Esophagus mucosa (tissue), 1 donor: ENCODE measurements at places on chromosomes 13 and 19.

DNA sequence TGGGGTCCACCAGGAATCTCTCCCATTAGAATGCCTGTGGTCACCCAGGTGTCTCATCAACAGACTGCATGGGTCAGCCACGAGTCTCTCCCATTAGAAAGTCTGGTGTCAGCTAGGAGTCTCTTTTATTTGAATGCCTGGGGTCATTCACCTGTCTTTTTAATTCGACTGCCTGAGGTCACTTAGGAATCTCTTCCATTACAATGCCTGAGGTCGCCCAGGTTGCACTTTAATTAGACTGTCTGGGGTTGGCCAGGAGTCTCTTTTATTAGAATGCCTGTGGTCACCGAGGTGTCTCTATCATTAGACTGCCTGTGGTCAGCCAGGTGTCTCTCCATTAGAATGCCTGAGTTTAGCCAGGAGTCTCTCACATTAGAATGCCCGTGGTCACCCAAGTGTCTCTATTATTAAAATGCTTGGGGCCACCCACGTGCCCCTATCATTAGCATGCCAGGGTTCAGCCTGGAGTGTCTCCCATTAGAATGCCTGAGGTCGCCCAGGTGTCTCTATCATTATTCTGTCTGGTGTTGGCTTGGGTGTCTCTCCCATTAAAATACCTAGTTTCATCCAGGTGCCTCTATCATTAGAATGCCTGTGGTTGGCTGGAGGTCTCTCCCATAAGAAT, 1474.3 kb downstream of the UQCRFS1 start:
- no peak for ATAC-seq

GRCh38 chr13:52016296-52016695, 4.1 kb downstream of the ALG11 start:
- ATAC-seq = no peak

DNA sequence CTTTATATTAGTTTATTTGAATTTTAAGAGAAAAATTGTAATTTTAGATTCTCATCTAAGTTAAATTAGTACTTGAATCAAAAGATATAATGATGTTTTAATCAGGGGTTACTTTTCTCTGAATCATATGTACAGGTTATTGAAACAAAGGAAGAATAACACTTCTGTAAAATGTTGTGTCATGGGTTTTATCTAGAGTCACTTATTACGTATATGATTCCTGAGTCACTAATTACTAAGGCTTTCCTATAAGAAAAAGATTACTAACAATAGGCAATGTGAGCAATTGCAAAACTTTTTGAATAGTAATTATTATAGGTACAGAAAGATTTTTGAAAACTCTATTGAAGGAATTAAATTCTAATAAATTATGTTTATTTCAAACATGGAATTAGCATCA, 99.2 kb upstream of the KLF5 start:
- peak; percentile 96 for ATAC-seq

DNA sequence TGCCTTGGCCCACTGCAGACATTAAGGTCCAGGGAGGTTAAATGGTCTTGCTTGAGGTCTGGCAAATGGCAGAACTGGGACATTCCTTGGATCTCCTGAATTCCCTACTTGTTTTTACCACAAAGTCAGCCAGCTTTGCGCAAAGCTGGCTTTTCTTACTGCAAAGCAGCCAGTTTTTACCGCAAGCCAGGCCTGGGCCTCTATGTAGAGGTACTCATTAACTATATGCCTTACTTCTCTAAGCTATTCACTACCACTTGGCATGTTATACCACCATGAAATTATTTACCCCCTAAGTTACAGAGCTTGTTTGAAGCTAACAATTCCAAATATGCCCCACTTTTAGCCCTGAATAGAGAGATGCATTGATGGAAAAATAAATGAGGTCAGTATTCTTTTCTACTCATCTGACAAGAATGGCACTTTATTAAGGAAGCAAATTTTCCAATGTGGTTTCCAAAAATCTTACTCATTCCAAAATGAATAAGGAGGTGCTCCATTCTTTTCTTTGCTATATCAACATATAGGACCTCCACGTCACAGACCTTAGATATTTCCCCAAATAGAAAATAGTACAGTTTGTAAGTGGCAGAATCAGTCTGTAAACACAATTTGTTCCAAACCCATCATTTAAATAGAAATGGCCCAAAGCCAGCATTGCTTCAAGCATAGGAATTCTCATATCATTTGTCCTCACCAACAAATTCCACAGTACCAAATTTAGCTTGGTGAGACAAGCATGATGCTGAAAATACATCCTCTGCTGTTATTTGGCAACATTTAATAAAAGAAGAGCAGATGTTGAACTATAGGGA, 143.9 kb upstream of the TSC22D1 start:
- ATAC-seq = no peak

GRCh38 chr19:16946951-16947940, 58.4 kb downstream of the F2RL3 start:
- ATAC-seq = no peak

DNA sequence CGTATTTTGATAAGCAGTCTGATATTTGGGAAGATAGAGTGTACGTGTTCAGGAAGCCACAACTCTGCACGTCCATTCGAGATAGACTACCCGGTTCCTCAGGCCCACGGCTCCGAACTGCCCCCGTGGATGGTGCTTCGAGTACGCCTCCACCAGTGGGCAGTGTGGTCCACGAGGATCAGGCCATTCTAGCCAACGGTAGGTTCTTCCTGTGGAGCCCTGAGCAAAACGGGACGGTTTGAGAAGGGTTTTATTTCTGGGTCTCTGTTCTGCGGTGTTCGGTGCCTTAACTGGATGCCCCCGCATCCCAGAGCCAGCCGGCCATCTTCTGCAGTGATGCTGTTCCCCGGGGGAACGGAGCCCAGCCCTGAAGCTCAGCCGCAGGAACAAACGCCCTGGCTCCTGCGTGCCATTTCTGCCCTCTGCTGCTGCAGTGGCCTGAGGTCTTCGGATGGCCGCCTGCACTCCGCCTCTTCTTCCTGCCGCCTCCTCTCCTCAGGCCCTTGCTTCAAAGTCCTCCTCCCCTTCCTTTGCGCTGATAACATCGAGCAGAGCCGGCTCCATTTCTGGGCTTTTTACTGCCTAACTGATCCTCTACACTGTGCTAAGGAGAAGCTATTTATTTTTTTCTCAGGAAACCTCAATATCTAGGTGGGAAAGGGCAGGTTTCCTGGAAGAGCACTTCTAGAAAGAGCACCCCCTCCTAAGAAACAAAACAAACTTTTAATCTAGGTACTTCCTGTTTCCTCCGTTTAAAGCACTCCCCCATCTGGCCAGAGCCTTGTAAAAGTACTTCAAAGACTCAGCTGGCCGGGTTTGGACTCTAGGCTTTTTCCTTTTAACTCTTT, 36.2 kb upstream of the SLC46A3 start:
- peak; percentile 35 for ATAC-seq

GRCh38 chr13:22735011-22735995, 445.5 kb upstream of the SGCG start:
- no peak for ATAC-seq

DNA sequence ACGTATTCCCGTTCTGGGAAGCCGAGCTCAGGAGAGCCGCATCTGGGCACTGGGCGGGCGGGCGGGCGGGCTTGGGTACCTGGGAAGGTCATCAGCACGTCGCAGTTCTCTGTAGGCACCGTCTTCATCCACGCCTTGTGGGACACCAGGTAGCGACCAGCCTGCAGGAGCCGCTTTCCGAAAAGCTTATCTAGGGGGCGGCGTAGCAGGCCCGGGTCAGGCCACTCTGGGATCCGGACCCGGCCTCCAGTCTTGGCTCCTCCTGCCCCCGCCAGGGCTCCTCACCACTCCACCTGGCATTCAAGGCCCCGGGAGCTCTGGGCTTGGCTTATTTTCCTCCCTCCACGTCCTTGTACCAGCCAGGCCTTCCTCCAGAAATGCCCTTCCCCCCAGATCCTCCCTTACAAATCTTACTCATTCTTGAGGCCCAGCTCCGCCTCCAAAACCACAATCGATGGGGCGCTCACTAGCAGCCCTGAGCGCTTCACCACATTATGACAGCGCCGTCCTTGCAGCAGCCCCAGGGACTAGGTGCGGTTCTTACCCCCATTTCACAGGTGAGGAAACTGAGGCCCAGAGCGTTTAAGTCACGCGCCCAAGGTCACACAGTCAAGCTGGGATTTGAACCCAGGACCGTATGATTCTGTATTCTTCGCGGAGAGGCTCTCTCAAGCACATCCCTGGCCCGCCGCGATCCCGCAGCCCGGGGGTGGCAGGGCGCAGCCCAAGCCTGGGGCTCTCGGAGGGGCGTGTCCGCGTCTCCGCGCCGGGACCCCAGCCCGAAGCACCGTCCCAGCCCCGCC, 843 bp downstream of the ANO8 start:
- peak; percentile 24 for ATAC-seq

DNA sequence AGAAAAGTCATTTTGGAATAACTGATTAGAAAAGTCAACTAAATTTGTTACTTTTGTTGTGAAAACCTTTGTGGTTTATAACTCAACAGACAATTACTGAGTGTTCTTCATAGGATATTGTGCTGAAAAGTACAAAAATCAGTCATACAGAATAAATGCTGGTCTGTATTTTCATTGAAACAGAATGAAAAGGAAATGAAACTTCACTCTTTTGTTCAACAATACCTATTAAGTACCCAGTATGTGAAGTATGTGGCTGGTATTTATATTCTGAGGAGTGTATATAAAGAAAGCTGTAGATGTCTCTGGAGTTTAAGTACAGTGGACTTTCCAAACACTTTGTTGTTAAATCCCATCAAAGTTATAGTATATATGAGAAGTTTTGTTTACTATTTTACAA, 828.4 kb upstream of the ATXN8OS start:
- ATAC-seq = no peak

- ATAC-seq = no peak
These were observed 211.1 kb downstream of the ZIC5 start for GRCh38 chr13:99760456-99760855.

DNA sequence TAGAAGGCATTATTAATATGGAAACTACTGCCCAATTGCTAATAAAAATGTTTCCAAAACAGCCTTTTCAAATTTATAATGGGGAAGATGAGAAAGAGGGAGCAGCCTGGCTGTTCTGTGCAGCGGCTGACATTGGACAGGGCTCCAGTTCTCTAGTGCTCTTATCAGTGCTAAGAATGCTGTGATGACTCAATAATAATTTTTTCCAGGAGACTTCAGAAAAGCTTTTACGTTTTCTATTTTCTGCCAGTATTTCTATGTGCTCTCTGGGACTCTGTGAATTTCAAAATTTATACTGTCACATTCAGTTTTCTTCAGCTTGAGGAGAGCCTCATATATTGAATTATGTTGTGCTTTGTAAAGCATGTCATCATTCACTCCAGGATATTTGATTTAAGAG, 209.6 kb downstream of the VWA8 start:
- ATAC-seq = no peak

- no peak for ATAC-seq
These were observed 998.3 kb downstream of the EFNB2 start for GRCh38 chr13:105537113-105537512.

- ATAC-seq = no peak
These were observed 718.5 kb downstream of the SLITRK6 start for GRCh38 chr13:85080691-85081090.

DNA sequence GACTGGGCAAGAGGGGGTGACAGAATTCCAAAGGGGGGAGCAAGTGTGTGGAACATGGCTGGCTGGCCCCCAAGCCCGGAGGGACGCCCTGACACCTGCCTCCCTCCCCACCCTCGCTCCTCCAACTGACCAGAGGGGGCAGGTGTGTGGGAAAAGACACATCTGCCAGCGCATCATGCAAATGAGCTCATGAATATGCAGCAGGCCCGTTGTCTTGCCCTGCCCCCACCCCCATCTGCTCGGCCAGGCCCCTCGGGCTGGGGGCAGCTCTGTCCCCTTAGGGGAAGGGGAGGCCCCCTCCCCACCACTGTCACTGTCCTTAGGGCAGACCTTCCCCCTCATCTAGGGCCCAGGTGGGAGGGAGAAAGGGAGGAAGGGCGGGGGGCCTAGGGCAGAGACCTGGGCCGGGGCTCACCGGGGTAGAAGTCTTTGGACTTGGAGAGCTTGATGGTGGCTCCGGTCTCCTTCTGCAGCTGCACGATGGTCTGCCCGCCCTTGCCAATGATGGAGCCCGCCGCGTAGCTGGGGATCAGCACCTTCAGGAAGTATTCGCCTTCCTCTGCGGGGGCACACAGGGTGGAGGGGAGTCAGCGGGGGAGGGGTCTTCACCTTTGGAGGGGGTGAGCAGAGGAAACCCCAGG, 12.9 kb downstream of the NOVA2 start:
- ATAC-seq = no peak

- ATAC-seq = peak; percentile 71
These were observed 9.7 kb upstream of the USE1 start for GRCh38 chr19:17205237-17206140.

GRCh38 chr19:6767357-6768235, at the start of gene SH2D3A:
TSS of gene SH2D3A (minus strand) at chr19:6767435. CDS start at chr19:6763748, 3,687 bp downstream.
- ATAC-seq = peak; percentile 88

- no peak for ATAC-seq
These were observed 275.9 kb downstream of the ZNF536 start for GRCh38 chr19:30647891-30648720.

DNA sequence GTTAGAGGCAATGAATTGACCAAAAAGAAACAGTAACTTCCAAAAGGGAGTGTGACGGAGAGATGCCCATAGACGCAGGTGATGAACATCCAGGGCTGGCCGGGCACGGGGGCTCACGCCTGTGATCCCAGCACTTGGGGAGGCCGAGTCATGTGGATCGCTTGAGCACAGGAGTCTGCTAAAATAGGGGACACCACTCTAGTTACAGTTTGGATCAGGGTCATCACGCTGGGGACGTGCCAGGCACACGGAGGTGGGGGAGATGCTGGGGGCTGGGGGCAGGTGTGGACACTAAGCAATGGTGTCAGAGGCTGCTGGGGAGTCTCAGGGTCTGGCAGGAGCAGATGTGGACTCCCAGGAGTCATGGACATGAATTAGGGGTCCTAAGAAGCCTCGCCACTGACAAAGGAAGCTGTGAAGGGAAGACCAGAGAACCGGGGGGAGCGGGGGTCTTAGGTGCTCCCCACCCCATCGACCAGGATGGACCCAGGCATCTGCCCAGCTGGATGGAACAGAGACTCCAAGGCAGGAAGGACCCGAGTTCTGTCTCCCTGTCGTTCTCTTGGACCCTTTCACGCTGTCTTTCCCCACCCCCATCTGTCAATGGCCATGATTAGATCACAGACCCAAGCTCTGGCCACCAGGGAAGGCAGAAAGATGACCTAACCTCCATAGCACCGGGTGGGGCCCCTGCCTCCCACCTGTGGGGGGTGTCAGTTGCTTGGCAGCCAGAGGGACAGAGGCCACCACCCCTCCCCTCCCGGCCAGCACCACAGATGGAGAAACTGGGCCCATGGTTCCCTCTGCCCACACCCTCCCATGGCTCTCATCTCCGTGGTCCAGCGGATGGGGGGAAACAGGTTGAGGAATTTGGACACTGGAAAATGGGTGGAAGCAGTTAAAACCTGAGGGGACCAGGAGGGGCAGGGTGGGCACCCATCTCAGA, 19.6 kb downstream of the CCDC8 start:
- peak; percentile 3 for ATAC-seq
